Small intestine (tissue), 16 donors: ENCODE measurements at places on chromosomes 12 and 14. TPM values are rescaled to one million over a fixed set of nuclear protein-coding genes. Genes with fewer than 3 reads are reported as not detected.

CD163L1 gene
- 4.3 TPM for polyA plus RNA-seq

KRT85 gene
- polyA plus RNA-seq: not detected

KIAA0586 gene
- 6.3 TPM for polyA plus RNA-seq

TIMELESS gene
- 3.2 TPM for polyA plus RNA-seq

RNF212B gene
- 0.07 TPM for polyA plus RNA-seq

CAPZA3 gene
- polyA plus RNA-seq: not detected

SLC41A2 gene
- polyA plus RNA-seq: 2.1 TPM

OR6C2 gene
- not detected for polyA plus RNA-seq

GPRC5A gene
- polyA plus RNA-seq: 15.8 TPM

OAS1 gene
- polyA plus RNA-seq: 37.5 TPM

IKZF4 gene
- 1.8 TPM for polyA plus RNA-seq

ADAM20 gene
- polyA plus RNA-seq: 0.09 TPM

HCAR1 gene
- 0.27 TPM for polyA plus RNA-seq

IPO8 gene
- polyA plus RNA-seq: 15.4 TPM

CPNE6 gene
- 3.3 TPM for polyA plus RNA-seq

RFLNA gene
- polyA plus RNA-seq: 15.9 TPM

MFAP5 gene
- polyA plus RNA-seq: not detected

SLC5A8 gene
- polyA plus RNA-seq: 0.16 TPM

TAS2R19 gene
- 0.09 TPM for polyA plus RNA-seq

ANKRD33 gene
- polyA plus RNA-seq: 0.04 TPM

LMO3 gene
- 1.9 TPM for polyA plus RNA-seq

AQP2 gene
- polyA plus RNA-seq: not detected
